ENCODE measurements at places on chromosomes 6 and 20.

- DNase-seq = peak; percentile 54
Observed at GRCh38 chr6:135880066-135880972, 28.8 kb downstream of the PDE7B start.

DNA sequence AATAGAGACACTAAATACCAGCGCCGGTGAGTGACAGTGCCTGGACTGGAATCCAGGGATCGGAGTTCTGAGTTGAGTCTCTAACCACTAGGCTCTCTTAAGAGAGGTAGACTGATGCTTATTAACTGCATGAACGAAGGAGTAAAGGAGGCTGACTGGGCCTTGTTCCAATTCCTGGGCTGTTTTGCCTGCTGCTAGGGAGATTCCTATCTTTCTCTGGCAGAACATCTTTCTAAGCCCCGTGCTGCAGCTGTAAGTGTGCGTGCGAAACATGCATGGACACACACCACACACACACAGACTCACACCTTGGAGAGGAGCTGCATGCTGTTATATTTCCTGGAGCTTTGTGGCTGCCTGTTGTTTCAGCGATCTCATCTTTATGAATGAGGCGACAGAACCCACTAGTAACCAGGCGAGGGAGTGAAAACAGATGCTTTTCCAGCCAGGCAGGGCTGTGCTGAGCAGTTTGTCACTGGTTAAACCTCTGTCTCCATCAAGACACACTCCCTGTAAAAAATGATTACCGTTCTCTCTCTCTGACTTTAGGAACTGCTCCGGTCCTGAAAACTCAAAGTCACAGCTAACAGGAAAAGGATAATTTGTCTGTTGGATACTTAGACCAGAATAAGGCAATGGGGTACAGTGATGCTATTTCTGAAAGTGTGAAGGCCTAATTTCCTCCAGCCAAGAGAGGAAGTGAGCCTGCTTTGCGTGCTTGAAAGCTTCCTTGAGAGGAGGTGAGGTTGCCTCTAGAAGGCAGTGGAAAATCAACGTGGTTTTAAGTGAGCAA is 157.4 kb upstream of the ZNF217 start:
- peak; percentile 35 for DNase-seq

DNA sequence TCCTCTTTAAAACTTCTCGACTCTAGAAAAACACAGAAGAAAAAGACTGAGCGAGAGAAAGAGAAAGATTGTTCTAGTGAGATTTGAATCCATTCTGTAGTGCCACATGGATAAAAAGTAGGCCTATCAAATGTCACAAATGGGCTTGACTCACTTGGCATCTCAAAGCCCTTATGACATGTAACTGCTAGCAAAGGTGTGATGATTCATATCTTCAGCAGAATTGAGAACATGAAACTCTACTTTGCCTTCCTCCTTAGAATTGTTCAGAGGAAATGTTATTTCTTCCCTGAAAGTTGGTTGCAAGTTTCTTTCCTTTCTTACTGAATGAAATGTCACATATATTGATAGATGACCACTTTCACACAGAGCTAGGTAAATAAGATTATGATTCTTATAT is 40.4 kb upstream of the DUSP22 start:
- DNase-seq = no peak

DNA sequence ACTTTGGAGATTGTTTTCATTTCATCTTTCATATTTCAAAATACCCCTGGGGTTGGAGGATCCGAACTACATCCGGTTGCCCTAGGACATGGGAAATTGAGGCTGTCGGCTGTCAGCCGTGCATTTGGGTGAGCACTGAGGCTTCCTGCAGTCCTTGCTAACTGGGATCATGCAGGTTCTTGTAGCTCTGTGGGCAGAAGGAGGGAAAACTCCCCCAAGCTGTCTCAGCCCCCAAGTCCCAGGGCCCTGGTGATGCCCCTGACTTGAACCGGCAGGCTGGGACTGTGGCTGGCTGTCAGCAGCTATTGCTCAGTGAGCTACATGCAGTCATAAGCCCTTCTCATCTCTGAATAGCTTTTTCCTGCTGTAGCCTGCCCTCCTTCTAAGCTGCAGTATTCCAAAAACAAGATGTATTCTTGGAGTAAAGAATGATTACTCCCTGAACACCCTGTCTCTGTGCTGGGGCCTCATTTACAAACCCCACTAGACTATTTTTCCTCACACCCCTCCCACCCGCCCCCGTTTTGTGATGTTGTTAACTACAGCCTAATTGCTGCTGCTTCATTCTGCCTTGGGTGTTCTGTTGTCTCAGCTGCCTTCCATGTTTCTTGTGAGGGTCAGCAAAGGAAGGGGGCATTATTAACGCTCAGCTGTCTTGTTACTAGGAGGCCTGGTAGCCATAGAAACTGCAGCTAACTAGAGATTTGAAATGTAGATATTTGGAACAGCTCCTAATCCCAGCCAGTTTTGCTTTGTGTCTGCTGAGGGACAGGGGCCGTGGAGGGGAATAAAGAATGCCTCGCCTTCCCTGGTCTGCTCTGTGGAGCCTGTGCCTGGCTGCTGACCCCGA is 18.1 kb downstream of the MTRES1 start:
- no peak for DNase-seq

DNA sequence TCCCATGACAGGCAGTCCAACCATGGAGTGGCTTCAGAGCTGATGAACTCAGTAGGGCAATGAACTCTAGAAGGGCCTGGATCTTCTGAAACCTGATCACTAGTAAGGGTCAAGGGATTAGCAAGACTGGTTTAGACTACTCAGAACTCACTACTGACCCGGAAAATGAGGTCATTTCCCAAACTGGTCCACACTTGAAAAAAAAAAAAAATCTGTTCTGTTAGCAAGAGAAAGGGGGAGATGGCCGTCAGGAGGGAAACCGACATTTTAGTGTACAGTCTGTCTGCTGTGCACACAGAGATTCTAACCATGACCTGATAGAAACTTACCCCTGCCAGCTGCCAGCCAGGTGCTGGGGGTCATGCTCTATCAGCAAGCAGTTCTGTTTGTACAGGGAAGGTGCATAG is 262.4 kb upstream of the AGPAT4 start:
- no peak for DNase-seq

GRCh38 chr6:98333273-98333672 is 501.1 kb upstream of the POU3F2 start:
- no peak for DNase-seq

GRCh38 chr6:152696522-152696921 is 1.2 kb upstream of the MYCT1 start:
- no peak for DNase-seq

Measured in CD4-positive, alpha-beta T cell treated with Interleukin-1 beta for 1 hour (primary cell).